ENCODE measurements at places on chromosomes 1 and 21.

- DNase-seq: peak; percentile 46
These were observed 683 bp downstream of the LRRC8D start for GRCh38 chr1:89821322-89822108.

DNA sequence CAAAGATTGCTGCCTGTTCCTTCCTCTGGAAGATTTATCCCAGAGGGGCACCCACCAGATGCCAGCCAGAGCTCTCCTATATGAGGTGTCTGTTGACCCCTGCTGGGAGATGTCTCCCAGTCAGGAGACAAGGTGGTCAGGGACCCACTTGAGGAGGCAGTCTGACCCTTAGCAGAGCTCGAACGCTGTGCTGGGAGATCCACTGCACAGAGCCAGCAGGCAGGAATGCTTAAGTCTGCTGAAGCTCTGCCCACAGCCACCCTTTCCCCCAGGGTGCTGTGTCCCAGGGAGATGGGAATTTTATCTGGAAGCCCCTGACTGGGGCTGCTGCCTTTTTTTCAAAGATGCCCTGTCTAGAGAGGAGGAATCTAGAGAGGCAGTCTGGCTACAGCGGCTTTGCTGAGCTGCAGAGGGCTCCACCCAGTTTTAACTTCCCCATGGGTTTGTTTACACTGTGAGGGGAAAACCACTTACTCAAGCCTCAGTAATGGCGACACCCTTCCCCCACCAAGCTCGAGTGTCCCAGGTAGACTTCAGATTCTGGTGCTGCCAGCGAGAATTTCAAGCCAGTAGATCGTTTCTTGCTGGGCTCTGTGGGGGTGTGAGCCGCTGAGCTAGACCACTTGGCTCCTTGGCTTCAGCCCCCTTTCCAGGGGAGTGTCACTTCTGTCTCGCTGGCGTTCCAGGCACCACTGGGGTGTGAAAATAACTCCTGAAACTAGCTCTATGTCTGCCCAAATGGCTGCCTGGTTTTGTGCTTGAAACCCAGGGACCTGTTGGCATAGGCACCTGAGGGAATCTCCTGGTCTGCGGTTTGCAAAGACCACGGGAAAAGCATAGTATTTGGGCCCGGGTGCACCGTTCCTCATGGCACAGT is 51.1 kb upstream of the PDC start:
- peak; percentile 3 for DNase-seq

DNA sequence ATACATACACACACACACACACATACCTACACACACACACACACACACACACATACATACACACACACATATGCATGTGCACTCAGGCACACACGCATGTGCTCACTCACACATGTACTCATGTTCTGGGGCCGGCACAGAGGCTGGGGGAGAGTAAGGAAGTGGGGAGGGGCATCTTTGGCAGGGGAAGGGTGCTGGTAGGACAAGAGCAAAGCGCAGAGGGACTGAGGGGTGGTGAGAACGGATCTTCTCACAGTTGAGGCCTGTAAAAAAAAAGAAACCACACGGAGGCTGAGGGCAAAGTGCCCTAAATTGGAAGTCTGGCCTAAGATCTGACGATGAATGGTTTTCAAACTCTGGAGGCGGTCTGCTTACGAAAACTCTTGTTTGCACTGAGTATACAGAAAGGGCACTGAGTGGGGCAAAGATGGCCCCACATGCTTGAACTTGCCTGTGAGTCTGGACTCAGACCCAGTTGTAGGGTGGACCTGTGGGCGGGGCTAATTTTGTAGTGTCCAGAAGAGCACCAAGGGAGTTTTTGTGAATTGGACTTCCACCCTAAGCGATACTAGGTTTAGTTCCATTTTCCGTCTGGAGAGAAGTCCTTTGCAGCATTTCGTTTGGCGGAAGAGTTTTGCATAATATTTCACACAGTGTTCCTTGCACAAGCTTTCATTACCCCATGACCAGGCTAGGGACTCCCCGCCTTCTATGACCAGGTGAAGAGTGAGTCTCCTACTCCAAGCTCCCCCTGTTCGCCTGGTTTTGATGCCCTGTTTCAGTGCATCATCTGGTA is 79.3 kb upstream of the LYST start:
- DNase-seq: no peak

GRCh38 chr1:46333300-46334029 is 7.1 kb upstream of the NSUN4 start:
- no peak for DNase-seq

- no peak for DNase-seq
These were observed 37.8 kb downstream of the FRRS1 start for GRCh38 chr1:99728494-99729235.

GRCh38 chr1:91454136-91454535 is 46.5 kb upstream of the CDC7 start:
- DNase-seq: no peak

GRCh38 chr1:100073531-100073930 is 59.2 kb downstream of the SASS6 start:
- DNase-seq: no peak

DNA sequence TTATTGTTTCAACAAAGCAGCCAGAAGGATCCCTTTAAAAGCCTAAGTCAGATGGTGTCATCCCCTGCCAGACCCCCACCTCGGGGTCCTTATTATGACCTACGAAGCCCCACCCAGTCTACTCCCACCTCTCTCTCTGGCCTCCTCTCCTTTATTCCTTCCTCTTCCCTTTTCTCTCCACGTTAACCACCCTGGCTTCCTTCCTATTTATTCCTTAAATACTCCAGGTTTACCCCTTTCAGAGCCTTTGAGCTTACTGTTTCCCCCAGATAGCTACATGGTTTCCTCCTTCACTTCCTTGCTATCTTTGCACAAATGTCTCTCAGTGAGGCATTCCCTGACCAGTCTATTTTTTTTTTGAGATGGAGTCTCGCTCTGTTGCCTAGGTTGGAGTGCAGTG is 12.0 kb upstream of the SLC9A1 start:
- DNase-seq: no peak

GRCh38 chr1:3012456-3013291 is 8.6 kb upstream of the ACTRT2 start:
- DNase-seq: peak; percentile 23

- DNase-seq: no peak
These were observed 308.5 kb upstream of the ADAMTS5 start for GRCh38 chr21:27275294-27275927.

All from CD4-positive, alpha-beta T cell treated with Interleukin-2 at 100 ng/mL for 4 hours (primary cell).